ENCODE measurements at places on chromosomes 12 and 14. TPM values are rescaled to one million over a fixed set of nuclear protein-coding genes. Genes with fewer than 3 reads are reported as not detected.

FGF6 gene
- not detected for total RNA-seq

R3HDM2 gene
- total RNA-seq = 8.5 TPM

OR6C2 gene
- total RNA-seq = not detected

KRT75 gene
- total RNA-seq = 0.07 TPM

SLC6A13 gene
- total RNA-seq = 0.33 TPM

TMCC3 gene
- 1.1 TPM for total RNA-seq

OTX2 gene
- total RNA-seq = not detected
